SJSA1 (cell line): ENCODE measurements at places on chromosomes 7 and 10.

DNA sequence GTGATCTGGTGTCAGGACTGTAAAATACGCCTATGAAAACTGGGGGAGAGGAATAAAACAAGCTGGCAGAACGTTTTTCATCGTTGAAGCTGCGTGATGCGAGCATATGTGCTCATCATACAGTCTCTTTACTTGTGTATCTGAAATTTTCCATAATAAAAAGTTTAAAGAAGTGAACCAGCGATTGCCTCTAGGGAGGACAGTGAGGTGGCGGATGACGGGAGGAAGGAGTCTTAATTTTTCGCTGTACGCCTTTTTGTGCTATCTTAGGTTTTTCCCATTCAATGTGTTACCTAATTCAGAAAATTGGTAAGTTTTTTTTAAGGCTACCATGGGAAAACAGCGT lies 891 bp upstream of the WAPL start:
- peak overlapping the region; percentile 94 for H3K4me3 ChIP-seq
- no peak for DNase-seq
- H3K36me3 ChIP-seq, result peaks cover 23% of the 10 kb centered on the region
- H3K27me3 ChIP-seq, result no peaks in the 10 kb centered on the region
- H3K4me1 ChIP-seq, result peaks cover 21% of the 10 kb centered on the region

DNA sequence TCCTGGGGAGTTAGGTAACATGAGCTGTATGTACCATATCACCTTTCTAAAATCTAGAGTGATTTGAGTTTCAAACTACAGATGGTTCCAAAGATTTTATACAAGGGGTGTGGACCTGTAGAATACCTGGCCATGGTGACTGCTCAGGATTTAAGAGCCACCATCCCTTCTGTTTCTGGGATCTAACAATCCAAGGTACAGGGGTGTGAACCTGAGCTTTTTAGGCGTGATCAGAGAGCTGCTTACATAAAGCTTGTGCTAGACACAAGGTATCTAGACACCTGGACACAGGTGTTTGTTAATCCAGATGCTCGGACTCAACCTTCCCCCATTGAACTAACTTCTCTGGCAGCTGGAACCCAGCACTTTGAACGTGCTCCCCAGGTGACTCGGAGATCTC lies 516.4 kb downstream of the RPS24 start:
- no peak overlapping the region for H3K27ac ChIP-seq
- peaks cover 19% of the 10 kb centered on the region for H3K4me1 ChIP-seq
- DNase-seq, result no peak
- no peak overlapping the region for H3K4me3 ChIP-seq
- no peaks in the 10 kb centered on the region for H3K27me3 ChIP-seq
- H3K36me3 ChIP-seq, result no peaks in the 10 kb centered on the region

DNA sequence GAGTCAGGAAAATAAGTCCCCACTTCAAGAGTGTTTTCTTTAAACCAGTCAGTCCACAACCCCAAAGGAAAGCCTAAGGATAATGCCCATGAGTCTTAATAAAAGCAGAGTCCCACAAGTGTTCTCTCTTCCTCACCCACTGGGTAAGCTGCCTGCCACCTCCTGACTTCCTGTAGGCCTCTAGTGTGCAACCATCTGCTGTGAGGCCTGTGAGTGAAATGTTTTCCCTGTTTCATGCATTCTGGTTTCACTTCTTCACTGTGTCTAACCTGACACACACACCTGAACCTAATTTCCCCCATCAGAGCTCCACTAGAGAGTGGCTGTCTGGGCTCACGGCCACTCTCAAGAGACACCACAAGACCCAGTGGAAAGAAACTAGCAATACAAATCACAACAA lies 38.9 kb upstream of the GDF10 start:
- no peak for DNase-seq
- H3K4me1 ChIP-seq, result peaks cover 38% of the 10 kb centered on the region
- no peaks in the 10 kb centered on the region for H3K27me3 ChIP-seq
- H3K36me3 ChIP-seq, result no peaks in the 10 kb centered on the region
- H3K4me3 ChIP-seq, result no peak overlapping the region

DNA sequence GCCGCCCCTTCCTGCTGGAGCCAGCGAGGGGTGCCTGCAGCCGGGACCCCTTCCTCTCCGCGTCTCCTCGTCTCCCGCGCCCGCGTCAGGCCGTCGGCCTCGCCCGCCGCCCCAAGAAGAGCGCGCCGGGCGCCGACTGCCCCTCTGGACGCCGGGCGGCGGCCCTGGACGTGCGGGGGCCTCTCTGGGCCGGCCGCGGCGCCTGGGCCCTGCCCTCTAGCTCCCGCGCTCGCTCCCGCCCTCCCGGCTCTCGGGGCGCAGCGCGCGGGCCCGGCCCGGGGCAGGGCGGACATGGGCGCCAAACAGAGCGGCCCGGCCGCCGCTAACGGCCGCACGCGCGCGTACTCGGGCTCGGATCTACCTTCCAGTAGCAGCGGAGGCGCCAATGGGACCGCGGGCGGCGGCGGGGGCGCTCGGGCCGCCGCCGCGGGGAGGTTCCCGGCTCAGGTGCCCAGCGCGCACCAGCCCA lies 704 bp downstream of the ZNRF2 start:
- H3K27me3 ChIP-seq, result no peaks in the 10 kb centered on the region
- peak overlapping the region; percentile 88 for H3K27ac ChIP-seq
- H3K36me3 ChIP-seq, result peaks cover 11% of the 10 kb centered on the region
- 0 out of 2 replicates have a peak, but pooled peaks cover 3% of the 10 kb centered on the region for H3K4me1 ChIP-seq
- peak overlapping the region; percentile 86 for H3K4me3 ChIP-seq

DNA sequence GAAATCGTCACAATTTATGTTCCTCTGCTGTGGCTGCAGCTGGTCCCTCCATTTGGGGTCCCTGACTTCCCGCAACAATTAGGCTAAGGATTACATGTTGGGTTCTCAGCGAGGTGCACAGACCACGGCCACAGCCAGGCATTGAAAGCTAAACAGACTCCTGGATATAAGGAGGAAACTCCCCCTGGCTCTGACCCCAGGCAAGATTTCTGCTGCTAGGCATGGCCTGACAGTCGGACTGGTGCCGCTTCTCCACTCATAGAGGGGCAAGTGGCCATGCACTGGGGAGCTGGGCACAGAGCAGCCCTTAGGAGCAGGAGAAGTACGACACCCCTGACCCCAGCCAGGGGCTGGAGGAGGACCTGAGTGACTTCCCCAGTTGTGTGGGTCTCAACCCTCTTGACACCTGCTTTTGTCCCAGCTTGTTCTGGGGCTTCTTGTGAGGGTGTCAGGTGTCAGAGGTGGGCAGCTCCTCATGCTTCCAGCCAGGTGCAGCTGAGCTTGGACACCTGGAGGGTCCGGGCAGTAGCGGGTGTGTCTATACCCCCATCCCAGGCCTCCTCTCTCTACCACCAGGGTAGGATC lies 38.3 kb downstream of the TSPAN15 start:
- no peaks in the 10 kb centered on the region for H3K4me1 ChIP-seq
- no peak overlapping the region for H3K4me3 ChIP-seq
- no peaks in the 10 kb centered on the region for H3K27me3 ChIP-seq
- no peak overlapping the region for H3K27ac ChIP-seq
- H3K36me3 ChIP-seq, result no peaks in the 10 kb centered on the region
- DNase-seq, result no peak

DNA sequence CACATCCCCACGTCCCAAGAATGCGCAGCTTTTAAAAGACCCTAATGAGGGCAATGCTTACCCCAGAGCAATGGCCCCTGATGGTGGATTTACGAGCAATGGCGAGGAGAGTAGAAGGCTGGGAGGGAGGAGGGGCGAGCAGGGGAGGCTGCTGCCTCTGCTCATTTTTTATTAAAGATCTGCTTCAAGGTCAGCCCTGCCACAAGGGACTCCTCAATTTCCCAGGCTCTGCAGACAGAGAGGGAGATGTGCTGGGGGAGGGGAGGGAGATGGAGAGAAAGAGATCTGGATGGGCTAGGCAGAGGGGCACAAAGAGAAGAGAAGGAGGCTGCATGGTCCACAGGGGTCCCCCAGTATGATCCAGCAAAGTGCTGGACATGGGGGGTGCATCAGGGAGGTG lies 7.8 kb upstream of the SRRM3 start:
- no peaks in the 10 kb centered on the region for H3K4me1 ChIP-seq
- no peaks in the 10 kb centered on the region for H3K27me3 ChIP-seq
- no peaks in the 10 kb centered on the region for H3K36me3 ChIP-seq
- H3K27ac ChIP-seq, result no peak overlapping the region

GRCh38 chr7:70696201-70696754 lies 435.7 kb upstream of the GALNT17 start:
- DNase-seq, result no peak
- no peak overlapping the region for H3K4me3 ChIP-seq
- no peak overlapping the region for H3K27ac ChIP-seq
- no peaks in the 10 kb centered on the region for H3K36me3 ChIP-seq
- H3K4me1 ChIP-seq, result peaks cover 15% of the 10 kb centered on the region
- peaks cover 38% of the 10 kb centered on the region for H3K27me3 ChIP-seq

DNA sequence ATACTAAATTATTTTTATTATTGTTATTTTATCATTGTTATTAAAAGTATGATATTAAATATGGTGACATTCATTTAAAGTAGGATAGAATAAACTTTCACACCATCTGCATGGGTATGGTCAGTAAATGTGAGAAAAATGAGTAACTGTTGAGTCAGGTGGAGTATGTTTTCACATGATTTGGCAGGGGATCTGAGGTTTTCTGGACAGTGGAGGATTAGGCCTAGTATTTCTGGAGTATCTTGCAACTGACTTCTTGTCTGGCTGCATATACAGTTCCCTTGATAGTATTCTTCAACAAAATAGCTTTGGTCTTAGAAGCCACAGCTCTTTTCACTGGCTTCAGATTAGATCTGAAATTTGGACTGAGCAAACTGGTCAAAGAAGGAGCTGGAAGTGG lies 54.5 kb downstream of the GBF1 start:
- H3K27me3 ChIP-seq, result no peaks in the 10 kb centered on the region
- H3K4me1 ChIP-seq, result peaks cover 24% of the 10 kb centered on the region
- H3K4me3 ChIP-seq, result no peak overlapping the region
- peak overlapping the region; percentile 85 for H3K27ac ChIP-seq
- no peak for DNase-seq

DNA sequence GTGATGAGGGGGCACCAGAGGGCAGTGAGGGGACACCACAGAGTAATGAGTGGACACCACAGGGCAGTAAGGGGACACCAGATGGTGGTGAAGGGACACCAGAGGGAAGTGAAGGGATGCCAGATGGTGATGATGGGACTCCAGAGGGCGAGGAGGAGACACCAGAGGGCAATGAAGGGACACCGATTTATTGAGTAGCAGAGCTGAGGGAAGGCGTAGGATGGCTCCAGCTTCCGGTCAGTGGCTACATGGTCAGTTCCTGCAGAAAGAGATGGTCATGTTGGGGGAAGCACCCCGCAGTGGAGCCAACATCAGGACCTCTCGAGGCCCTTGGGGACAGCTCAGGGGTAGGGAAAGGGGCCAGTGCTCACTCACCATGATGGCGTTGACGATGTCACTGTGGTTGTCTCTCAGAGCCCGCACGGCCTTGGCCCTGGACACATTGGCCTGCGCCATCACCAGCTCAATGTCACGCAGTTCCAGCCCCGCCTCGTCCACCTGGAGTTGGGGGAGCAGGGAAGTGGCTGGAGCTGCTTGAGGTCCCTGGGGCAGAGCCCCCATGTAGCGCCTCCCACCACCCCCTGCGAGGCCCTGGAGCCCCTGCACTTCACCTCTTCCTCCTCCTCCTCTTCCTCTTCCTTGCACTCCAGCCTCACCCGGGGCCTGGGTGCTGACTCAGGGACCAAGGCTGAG lies 8.4 kb downstream of the NACAD start:
- no peak overlapping the region for H3K4me3 ChIP-seq
- peaks cover 20% of the 10 kb centered on the region for H3K36me3 ChIP-seq
- no peak overlapping the region for H3K27ac ChIP-seq
- no peaks in the 10 kb centered on the region for H3K27me3 ChIP-seq
- DNase-seq, result no peak

- no peak overlapping the region for H3K4me3 ChIP-seq
- peak overlapping the region; percentile 62; the same call in 1 of the 2 replicates for H3K27ac ChIP-seq
- peaks cover 3% of the 10 kb centered on the region for H3K36me3 ChIP-seq
- H3K27me3 ChIP-seq, result no peaks in the 10 kb centered on the region
- peaks cover 54% of the 10 kb centered on the region for H3K4me1 ChIP-seq
Measured at GRCh38 chr10:102677331-102678067, 33.2 kb downstream of the TRIM8 start.

GRCh38 chr10:112141292-112141691 lies 42.3 kb downstream of the GPAM start:
- H3K4me1 ChIP-seq, result no peaks in the 10 kb centered on the region
- H3K36me3 ChIP-seq, result no peaks in the 10 kb centered on the region; the same call in 1 of the 2 replicates
- no peaks in the 10 kb centered on the region for H3K27me3 ChIP-seq
- no peak for DNase-seq

- H3K36me3 ChIP-seq, result no peaks in the 10 kb centered on the region
- no peaks in the 10 kb centered on the region for H3K27me3 ChIP-seq
- peaks cover 28% of the 10 kb centered on the region for H3K4me1 ChIP-seq
- H3K27ac ChIP-seq, result no peak overlapping the region
Measured at GRCh38 chr10:15478429-15478828, 107.3 kb upstream of the FAM171A1 start.

DNA sequence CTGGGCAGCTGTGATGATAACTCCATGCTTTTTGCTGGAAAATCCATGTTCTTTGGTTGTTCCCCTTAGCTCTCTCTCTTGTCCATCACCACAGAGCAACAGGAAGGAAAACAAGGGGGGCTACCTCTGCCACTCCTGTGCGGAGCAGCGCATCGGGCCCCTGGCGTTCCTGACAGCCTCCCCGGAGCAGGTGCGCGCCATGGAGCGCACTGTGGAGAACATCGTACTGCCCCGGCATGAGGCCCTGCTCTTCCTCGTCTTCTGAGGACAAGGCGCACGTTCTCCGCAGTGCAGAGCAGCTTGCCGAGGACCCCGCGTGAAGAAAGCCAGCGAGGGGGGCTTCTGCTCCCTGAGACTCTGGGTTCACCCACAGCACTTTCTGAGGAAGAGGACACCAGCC lies 40.3 kb downstream of the IL15RA start:
- no peak overlapping the region for H3K27ac ChIP-seq
- no peak for DNase-seq
- H3K4me1 ChIP-seq, result no peaks in the 10 kb centered on the region
- no peak overlapping the region for H3K4me3 ChIP-seq

- H3K27me3 ChIP-seq, result no peaks in the 10 kb centered on the region
- H3K4me1 ChIP-seq, result peaks cover 40% of the 10 kb centered on the region
- H3K4me3 ChIP-seq, result no peak overlapping the region
Measured at GRCh38 chr10:3850999-3851937, 66.3 kb upstream of the KLF6 start.

DNA sequence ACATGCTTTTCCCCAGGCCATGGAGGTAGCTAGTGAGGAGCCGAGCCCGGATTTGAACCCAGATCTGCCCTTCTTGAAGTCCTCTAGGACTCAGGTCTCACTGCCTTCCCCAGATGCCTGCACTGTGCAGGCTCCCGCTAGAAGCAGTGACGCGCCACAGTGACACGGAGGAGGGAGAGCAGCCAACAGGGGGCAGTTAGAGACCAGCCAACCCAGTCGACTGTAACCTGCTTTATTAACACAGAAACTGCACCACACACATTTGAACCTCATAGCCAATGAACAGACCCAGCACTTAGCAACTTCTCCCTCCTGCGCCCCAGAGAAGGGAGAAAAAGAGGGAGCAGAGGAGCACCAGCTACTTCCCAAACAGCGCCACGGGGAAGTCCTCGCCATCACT lies 27.4 kb downstream of the PILRA start:
- DNase-seq, result peak; percentile 17
- no peaks in the 10 kb centered on the region for H3K4me1 ChIP-seq
- no peaks in the 10 kb centered on the region for H3K36me3 ChIP-seq
- peaks cover 63% of the 10 kb centered on the region for H3K27me3 ChIP-seq

GRCh38 chr7:66099232-66099550 lies 15.5 kb upstream of the CRCP start:
- no peak for DNase-seq
- H3K36me3 ChIP-seq, result no peaks in the 10 kb centered on the region
- no peak overlapping the region for H3K27ac ChIP-seq
- no peak overlapping the region for H3K4me3 ChIP-seq
- H3K4me1 ChIP-seq, result peaks cover 8% of the 10 kb centered on the region

- H3K27ac ChIP-seq, result no peak overlapping the region
- no peaks in the 10 kb centered on the region for H3K36me3 ChIP-seq
- H3K4me3 ChIP-seq, result no peak overlapping the region
- H3K27me3 ChIP-seq, result peaks cover 7% of the 10 kb centered on the region
- peaks cover 10% of the 10 kb centered on the region for H3K4me1 ChIP-seq
Measured at GRCh38 chr7:2936301-2936700, 92.2 kb upstream of the GNA12 start.
